ENCODE measurements at places on chromosomes 4 and X.

DNA sequence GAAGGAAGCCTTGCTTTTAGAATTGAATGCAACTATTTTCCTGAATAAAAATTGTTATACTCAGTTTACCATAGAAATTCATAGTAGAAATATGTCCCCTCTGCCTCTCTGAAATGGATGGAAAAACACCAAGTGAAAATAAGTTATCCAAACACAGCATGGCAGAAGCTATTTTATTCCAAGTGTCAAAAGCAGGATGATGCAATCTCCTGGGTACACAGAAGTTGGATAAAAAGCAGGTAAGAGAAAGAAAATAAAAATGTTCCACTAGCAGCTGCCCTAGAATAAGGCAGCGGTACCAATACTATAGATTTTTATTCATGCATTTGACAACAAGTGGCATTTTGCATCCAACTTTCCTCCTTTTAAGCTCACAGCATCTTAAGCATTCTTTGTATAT is 89.0 kb upstream of the TENT5D start:
- DNase-seq = no peak

DNA sequence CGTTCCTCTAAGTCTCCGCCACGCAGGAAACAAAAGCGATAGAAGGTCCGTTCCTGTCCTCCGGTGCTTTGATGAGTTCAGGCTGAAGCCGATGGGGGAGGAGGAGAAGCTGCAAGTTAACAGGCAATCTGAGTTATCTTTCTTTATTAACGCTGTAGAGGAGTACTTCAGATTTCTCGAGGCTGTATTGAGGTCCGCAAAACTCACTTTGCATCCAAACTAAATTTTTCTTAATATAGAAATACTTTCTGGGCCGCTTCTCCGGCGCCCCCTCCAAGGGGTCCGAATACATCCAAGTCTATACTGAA is 395 bp upstream of the SOWAHB start:
- no peak for DNase-seq

DNA sequence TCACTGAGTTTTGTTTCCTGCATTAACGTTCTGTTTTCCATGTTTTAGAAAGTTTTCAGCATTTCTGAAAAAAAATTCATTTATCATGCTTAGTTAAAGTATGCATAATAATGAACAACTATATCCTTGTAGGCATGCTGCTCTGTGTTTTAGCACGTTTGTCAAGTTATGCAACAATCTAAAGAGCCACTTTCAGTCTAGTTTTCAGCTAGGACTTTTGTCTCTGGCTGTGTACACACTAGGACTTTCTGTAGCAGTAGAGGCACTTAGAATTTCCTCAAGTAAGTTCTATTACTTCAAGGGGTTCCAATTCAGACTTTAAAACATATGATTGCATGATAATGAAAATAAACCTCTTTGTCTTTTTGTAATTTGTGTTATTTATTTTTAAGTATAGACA is 12.4 kb downstream of the DCAF8L1 start:
- no peak for DNase-seq

DNA sequence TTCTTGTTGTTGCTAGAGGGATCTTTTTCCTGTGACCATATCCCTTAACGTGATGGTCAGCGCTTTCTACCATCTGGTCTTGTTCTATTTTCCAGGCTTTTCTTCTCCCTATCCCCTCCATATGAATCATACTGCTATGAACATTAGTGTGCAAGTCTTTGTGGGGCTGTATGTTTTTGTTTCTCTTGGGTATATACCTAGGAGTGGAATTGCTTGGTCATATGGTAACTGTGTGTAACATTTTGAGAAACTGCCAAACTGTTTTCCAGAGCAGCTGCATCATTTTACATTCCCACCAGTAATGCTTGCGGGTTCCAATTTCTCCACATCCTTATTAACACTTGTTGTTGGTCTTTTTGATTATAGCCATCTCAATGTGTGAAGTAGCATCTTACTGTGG is 121.4 kb downstream of the SPRY1 start:
- no peak for DNase-seq

Measured in stimulated activated CD8-positive, alpha-beta memory T cell treated with anti-CD3 and anti-CD28 coated beads, Interleukin-2, amount 100 ng/mL, for 1 hour (primary cell).